ENCODE measurements at places on chromosomes 1 and 21.

GRCh38 chr1:151549199-151549598 lies 9.1 kb downstream of the TUFT1 start:
- DNase-seq, result no peak

GRCh38 chr1:100445565-100445964 lies 92.4 kb upstream of the GPR88 start:
- no peak for DNase-seq

DNA sequence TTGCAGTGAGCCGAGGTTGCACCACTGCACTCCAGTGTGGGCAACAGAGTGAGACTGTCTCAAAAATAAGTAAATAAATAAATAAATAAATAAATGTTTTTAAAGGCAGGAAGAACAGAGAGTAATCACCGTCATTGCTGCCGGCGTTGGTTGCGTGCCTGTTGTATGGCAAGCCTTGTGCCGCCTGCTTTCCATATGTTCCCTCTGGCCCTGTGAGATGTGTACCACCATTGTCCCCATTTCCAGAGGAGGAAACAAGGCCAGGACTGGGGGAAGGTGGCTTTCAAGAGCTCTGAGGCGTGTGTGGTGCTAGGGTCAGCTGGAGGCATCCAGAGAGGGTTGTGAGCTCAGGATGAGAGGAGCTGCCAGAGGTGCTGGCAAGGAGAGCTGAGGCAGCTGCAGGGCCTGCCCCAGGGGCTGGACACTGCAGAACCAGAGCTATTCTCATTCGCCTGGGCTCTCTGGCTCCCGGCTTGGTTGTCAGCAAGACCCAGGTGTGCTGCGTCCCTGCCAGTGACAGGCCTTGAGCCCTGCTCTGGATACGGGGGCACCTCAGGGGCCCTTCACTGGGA lies 5.2 kb upstream of the MARCKSL1 start:
- no peak for DNase-seq

GRCh38 chr21:14952916-14953315 lies 111.9 kb downstream of the NRIP1 start:
- no peak for DNase-seq

GRCh38 chr21:26977746-26978145 lies 10.9 kb upstream of the ADAMTS5 start:
- DNase-seq, result no peak

- DNase-seq, result no peak
These were observed 4.2 kb downstream of the RASSF5 start for GRCh38 chr1:206511362-206512057.

GRCh38 chr21:42586406-42586805 lies 67.0 kb upstream of the PDE9A start:
- DNase-seq, result no peak

DNA sequence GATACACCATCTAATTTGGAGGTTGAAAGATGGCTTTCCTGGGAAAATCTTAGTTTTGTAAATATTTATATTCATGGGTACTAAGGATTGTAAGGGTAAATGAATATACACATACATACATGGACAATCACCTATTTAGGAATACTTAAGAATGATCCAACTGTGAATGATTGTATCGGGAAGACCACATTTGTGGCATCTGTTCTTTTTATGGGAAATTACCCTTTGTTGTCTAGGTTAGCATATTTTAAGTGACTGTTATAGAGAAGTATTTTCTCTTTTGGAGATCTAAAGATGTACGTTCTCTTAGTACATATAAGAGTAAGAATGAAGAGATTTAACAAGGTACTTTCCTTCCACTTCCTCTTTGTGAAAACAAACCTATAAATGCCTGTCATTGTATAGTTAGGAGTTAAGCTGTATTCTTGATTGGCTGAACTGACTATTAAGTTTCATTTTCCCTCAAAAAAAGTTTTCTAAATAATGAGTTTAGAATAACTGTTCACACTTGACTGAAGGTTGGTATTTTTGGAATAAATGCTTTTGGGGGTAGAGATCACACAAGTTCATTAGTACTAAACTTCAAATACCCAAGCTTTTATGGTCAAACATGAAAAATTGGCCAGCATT lies 26.7 kb downstream of the SNX7 start:
- no peak for DNase-seq

DNA sequence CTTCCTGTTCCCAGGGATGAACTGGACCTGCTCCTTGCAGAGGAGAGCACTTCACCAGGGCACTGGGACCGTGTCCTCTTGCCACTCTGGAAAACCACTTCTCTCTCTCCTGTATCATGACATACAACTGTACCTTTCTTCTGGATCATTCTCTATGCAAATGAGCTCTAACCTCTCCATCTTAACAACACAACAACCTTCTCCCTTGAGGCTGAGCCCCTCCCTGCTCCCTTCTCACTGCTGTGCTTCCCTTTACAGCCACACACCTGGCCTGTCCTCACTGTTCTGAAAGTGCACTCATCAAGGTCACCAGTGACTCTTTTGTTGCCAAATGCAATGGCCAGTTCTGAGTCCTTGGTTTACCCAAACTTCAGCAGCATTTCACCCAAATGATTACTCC lies 54.5 kb upstream of the MRPS6 start:
- no peak for DNase-seq

DNA sequence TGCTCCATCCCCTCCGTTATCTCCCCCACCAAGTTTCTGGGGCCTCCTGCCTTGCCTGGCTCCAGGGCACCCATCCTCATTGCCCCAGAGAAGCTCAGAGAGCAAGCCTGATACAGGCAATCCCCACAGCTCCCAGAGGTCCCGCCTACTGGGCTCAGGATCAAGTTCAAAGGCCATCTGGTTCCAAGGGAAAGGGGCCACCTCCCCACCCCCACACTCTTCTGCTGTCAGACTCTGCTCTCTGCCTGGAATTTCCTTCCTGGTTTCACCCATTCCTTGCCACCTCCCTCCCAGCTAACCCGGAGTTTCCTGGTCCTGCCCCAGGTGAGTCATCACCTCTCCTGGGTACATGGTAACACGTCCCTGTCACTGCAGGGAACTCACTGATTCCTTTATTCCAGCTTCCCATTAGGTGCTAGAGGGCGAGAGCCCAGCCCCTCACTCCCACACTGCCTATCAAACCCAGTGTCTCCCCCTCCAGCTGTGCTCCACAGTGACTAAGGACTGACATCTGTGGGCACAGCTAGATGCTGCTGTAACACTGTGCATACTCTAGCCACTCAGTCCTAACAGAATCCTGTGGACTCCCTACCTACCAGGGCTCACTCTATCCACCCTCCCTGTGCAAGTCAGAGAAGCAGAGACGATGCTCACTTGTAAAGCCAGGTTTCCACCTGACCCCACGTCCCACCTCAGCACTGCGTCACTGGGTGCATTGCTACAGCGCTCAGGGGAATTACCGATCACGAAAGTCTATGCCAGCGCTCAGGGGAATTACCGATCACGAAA lies 21.8 kb downstream of the RSPH1 start:
- peak; percentile 88 for DNase-seq

GRCh38 chr1:220879076-220879508 lies at the start of gene HLX:
Gene HLX, plus strand, starts transcription at chr1:220879443. Its CDS starts 415 bp downstream, at chr1:220879858.
- peak; percentile 67 for DNase-seq

GRCh38 chr1:243980471-243980870 lies 70.6 kb upstream of the ZBTB18 start:
- no peak for DNase-seq
